Brain pericyte (primary cell): ENCODE measurements at places on chromosomes 5 and 9.

DNA sequence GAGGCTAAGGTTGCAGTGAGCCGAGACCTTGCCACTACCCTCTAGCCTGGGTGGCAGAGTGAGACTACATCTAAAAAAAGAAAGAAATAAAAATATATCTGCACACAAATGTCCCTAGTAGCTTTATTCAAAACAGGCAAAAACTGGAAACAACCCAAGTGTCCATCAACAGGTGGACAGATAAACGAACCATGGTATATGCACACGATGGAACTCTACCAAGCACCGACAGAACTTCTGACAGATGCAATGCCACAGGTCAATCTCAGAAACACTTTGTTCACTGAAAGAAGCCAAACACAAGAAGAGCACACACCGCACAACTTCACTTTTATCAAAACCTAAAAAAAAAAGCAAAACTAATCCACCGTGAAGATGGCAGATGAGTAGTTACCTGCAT, 30.4 kb downstream of the CAMSAP1 start:
- DNase-seq: no peak

GRCh38 chr5:38601133-38601862, 44.9 kb upstream of the LIFR start:
- no peak for DNase-seq

DNA sequence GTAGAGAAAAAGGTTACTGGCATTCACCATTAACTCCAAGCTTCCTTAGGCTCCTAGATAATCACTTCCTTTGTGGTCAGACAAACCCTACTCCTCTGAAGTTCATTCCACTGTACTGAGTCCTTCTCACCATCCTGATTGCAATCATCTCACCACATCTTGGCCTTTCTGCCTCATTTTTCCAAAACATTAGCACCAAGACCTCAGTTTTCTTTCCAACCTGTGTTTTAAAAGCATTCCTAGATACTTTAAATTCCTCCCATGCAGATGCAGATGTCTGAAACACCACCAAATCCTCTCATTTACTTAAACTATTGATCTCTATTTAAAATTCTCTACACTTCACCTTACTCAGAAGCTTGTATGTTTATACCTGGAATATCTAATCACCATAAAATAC, 961.3 kb upstream of the CTNND2 start:
- no peak for DNase-seq

- no peak for DNase-seq
Observed at GRCh38 chr5:149800633-149801032, 70.5 kb downstream of the PPARGC1B start.

GRCh38 chr9:15755660-15756059, 202.8 kb downstream of the CCDC171 start:
- no peak for DNase-seq

GRCh38 chr9:109452761-109453160, 45.3 kb downstream of the PTPN3 start:
- DNase-seq: no peak

DNA sequence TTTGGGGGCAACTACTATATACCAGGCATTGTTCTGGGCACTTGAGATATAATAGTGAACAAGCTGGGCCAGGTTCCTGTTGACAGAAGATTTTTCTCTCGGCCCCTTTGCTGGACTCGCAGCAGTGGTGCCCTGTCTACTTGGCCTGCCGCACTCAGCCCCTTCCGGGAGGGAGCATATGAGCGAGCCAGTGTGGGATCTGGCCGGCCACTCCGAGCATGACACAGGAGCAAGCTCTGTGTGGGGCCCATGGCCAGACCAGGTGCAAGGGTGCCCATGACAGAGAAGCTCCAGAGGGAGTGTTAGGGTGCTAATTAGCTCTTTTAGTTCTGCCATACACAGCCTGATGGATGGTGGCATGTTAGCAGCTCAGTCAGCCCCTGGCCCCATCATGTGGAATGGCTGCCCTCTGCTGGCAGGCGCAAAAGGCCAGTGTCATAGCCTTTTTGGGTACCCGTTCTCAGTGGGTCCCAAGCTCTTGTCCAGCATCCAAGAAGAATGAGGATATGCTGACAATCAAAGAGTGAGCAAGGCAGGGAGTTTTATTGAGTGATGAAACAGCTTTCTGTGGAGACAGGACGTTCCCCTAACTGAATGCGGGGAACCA, 9.3 kb upstream of the KIF4B start:
- DNase-seq: no peak

DNA sequence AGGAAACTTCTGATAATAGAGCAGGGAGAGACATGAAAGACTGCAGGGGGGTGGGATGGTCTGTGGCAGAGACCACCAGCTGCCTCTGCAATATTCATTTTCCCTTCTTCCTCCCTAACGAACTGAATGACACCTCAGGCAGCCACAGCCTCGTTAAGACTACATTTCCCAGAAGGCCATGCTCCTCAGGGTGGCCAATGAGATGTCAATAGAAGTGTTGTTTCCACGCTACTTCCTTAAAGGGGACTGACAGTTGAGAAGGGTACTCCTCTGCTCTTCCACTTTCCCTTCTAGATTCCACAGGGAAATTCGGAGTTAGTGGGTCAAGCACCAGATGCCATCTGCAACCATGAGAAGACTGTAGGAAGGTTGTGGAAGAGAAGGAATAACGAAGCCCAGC, 52.0 kb upstream of the DAPK1 start:
- DNase-seq: no peak
